ENCODE measurements at places on chromosomes 3 and 15.

GRCh38 chr3:161274691-161275298, 53.7 kb downstream of the NMD3 start:
- peak; percentile 69 for DNase-seq

DNA sequence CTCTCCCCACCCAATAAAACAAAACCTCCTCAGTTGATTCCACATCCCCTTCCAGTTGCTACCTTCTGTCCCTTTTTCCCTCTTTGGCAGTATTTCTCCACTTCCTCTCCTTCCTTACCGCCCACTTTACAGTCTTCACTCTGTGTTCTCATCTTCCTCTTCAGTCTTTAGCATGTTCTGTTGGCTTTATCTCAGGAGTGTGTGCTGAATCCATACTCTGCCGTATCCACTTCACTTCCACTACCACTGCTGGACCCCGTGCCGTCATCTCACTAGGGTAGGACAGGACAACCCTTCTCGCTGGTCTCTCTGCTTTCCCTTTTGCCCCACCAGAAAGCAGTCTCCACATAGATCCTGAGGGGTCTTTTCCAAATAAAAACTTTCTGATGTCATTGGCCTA, 74.3 kb downstream of the FNDC3B start:
- DNase-seq, result no peak

GRCh38 chr3:157460253-157460652, 23.6 kb downstream of the PTX3 start:
- no peak for DNase-seq

DNA sequence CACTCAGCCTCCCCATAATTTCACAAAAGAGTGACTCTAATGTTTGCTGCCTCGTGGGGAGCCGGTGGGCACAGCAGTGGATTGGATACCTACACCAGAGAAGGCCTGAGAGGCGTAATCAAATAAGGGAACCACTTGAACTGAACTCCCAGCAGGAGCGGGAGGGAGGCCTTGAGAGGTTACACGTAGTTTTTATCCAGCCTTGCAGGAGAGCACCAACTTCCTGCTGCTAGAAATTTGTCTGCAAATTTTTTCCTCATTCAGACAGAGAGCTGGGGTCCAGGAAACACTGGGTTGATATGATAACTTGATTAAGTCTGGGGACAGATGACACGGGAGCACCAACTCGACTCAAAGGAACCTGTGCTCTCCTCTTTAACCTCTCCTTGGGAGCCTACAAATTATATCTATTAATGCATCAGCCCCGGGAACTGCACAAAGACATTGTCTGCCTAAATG, 69.8 kb downstream of the HES1 start:
- no peak for DNase-seq

- DNase-seq, result no peak
Measured at GRCh38 chr3:178901204-178901603, 170.4 kb downstream of the ZMAT3 start.

GRCh38 chr3:158766364-158766763, 34.1 kb upstream of the RARRES1 start:
- no peak for DNase-seq

- no peak for DNase-seq
Measured at GRCh38 chr3:172171396-172172075, 132.2 kb downstream of the FNDC3B start.

DNA sequence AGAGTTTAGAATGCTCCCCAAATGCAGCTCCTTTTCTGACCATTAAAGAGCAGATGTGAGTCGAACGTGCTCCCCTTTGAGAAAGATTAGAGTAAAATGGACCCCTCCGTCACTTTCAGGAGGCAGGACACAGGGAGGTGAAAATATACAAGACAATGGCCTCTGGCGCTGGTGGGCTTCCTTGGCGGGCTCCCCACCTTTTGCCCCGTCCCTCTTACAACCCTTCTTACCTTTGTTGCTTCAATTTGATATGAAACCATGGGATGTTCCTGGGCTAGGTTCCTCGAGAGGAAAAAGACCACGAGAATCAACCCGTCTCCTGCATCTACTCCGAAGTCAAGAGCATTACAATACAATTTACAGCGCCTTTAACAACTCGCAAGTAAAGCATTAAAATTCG, 214.2 kb downstream of the MEIS2 start:
- DNase-seq, result no peak

DNA sequence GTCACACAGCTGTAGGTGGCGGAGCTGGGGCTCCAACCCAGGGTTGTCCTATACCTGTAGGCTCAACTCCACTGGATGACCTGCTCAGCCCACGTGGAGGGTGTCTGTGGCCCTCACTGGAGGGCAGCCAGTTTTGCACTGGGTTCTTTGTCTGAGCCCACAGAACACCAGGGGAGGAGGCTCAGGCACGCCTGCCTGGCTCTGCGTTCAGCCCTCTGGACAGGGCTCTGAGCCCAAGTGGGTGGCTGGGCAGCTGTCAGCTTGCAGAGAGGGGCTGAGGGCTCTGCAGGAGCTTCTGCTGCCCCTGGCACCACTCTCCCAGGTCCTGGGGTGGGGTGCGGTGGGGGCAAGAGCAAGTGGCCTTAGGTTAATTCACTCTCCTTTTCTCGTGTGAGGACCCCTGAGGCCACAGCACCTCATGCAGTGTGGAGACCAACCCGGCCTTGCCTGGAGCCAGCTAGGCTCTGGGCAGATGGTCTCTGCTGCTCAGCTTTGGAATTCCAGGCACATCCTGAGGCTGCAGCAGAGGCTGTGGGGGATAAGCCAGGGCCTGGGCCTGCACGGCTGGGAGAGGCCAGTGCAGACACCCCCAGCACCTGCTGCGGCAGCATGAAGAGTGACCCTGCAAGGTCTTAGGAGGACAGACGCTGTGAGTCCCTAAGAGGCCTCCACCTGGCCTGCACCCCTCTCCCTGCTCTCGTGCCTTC, 23.5 kb downstream of the DUSP7 start:
- DNase-seq, result no peak

- no peak for DNase-seq
Measured at GRCh38 chr3:242602-243355, 46.2 kb downstream of the CHL1 start.

DNA sequence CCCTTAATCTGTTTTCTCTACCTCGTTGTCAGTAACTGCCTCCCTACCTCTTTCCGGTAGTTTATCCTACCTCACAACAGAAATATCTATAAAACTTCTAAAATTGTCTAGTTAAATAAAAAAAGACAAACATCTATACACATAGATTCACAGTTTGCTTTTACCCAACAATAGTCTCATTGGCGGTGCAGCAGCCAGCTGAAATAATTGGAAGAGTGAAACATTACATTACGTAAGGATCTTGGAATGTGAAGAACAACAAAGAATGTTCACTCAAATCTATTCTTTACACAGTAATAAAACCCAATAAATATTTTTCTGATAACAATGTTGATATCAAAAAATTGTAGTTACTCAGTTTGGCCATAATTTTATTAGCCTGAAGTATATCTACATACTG, 115.5 kb upstream of the ARPP21 start:
- no peak for DNase-seq

DNA sequence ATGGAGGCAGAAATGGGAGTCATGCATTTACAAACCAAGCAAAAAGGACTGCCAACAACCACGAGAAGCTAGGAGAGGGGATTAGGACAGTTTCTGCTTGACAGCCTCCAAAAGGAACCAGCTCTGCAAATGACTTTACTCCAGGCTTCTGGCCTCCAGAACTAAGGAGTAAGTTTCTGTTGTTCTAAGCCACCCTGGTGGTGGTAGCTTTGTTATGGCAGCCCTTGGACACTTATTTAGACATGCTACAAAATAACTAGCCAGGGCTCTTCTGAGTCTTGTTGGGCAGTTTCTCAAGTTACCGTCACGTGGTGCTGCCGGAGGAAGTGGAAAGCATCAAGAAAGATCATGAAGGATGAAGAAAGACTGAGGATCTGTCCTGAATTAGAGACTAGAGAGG, 386.5 kb downstream of the LRTM1 start:
- DNase-seq, result no peak

- no peak for DNase-seq
Measured at GRCh38 chr3:110579840-110580550, 491.6 kb upstream of the NECTIN3 start.

GRCh38 chr3:70856414-70857162, 544.1 kb upstream of the MDFIC2 start:
- DNase-seq, result no peak

DNA sequence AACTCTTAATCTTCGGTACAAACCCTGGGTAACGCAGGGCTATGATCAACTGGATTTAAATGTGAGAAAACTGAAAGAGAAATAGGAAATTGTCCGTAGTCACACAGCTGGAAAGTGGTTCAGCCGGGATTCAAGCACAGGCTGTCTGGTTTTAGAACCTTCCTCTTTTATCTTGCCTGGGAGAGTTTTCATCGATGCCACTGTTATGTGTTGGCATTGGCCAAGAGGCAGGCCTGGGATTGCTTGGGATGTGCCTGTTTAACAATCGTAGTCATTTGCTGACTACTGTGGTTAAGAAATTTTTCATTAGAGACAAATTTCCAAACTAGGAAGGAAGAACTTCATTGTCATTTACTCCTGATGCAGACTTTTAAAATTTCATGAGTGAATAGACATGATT, 4.3 kb downstream of the MCTP2 start:
- DNase-seq, result no peak

- no peak for DNase-seq
Measured at GRCh38 chr3:61707492-61707891, 146.1 kb downstream of the PTPRG start.

DNA sequence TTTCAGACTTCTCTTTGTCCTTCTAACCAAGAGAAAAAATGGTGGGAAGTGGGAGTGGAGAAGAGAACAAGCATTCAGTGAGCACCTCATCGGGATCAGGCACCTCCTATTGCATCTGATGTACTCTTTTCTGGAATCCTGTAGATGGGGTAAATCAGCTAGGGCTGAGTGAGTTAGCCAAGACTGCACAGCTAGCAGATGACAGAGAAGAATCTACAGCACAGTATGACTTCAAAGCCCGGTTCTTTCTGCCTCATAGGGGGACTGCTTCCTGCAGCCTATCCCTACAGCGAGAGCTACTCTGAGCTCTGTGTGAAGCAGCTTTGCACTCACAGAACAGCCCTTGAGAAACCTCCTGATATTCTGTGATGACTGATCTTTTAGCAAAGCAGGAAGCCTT, 275.2 kb upstream of the MEIS2 start:
- DNase-seq, result no peak

GRCh38 chr3:72238010-72238691, 453.2 kb upstream of the PROK2 start:
- no peak for DNase-seq

DNA sequence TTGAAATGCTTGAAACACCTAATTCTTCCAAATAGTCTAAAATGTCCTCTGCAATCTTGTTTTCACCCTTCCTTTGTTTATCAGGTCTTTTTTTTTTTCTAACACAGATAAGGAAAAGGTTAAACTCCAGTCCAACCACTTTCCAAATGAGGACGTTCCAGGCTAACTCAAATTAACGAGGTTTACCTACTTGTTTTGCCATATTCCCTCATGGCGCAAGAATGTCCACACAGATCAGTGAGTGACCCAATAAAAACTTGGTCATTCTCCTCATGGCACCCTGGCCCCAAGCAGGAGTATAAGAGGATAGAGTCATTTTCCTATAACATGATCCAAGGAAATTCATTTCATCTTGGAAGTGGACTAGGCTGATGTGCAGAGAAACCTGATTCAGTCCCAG, 6.6 kb upstream of the LIPC start:
- DNase-seq, result no peak

GRCh38 chr3:156251424-156251823, 131.0 kb downstream of the KCNAB1 start:
- DNase-seq, result no peak

GRCh38 chr3:45657853-45658252, 31.3 kb upstream of the SACM1L start:
- no peak for DNase-seq

GRCh38 chr3:51445544-51446280, 54.1 kb downstream of the DCAF1 start:
- DNase-seq, result no peak

GRCh38 chr15:100516643-100517512, 11.9 kb downstream of the CERS3 start:
- no peak for DNase-seq

- no peak for DNase-seq
Measured at GRCh38 chr15:90205050-90205848, 4.1 kb downstream of the SEMA4B start.

GRCh38 chr3:186640473-186640818, 247 bp downstream of the FETUB start:
- DNase-seq, result no peak

DNA sequence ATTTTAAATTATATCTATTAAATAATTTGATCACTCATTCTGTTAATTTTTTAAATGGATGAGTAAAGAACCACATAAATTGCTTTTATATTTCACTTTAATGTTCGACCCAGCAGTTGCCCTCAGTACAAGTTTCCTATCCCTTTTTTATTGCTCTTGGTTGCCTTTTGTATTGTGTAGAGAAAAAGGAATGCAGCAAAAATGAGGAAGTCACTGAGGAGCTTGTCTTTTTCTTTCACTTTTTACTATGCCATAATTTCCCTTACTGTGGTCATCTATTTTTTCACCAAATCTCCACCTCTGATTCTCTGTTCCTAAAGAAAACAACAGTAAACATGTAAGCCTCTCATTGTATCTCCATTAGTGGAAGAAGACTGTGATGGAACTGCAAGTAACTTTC, 122.7 kb downstream of the B3GALNT1 start:
- no peak for DNase-seq

DNA sequence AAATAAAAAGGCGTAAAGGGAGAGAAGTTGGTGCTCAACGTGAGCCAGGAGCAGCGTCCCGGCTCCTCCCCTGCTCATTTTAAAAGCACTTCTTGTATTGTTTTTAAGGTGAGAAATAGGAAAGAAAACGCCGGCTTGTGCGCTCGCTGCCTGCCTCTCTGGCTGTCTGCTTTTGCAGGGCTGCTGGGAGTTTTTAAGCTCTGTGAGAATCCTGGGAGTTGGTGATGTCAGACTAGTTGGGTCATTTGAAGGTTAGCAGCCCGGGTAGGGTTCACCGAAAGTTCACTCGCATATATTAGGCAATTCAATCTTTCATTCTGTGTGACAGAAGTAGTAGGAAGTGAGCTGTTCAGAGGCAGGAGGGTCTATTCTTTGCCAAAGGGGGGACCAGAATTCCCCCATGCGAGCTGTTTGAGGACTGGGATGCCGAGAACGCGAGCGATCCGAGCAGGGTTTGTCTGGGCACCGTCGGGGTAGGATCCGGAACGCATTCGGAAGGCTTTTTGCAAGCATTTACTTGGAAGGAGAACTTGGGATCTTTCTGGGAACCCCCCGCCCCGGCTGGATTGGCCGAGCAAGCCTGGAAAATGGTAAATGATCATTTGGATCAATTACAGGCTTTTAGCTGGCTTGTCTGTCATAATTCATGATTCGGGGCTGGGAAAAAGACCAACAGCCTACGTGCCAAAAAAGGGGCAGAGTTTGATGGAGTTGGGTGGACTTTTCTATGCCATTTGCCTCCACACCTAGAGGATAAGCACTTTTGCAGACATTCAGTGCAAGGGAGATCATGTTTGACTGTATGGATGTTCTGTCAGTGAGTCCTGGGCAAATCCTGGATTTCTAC, at the start of gene RARB:
RARB (plus strand) TSS at position 322 of the 847 bp plus-strand sequence; CDS start at position 791, 469 bp downstream.
- peak; percentile 17 for DNase-seq

DNA sequence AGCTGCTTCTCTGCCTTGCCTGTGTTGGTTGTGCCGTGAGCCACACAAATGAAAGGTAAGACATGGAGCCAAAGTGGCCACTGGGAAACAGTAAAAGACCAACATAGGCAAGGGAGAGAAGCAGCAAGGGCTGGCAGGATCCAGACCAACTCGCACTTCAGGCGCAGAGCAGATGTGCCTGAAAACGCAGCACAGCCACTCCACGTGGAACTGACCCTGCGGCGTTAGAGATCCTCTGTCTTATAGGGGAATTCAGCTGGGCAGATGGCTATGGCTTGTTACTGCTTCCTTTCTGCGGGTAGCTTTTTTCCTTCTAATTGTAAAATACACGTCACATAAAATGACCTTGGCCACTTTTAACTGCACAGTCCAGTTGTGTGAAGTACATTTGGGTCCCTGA, 10.4 kb upstream of the GHRL start:
- no peak for DNase-seq
